ENCODE measurements at places on chromosomes 5 and 9. TPM values are rescaled to one million over a fixed set of nuclear protein-coding genes. Genes with fewer than 3 reads are reported as not detected.

The WNT8A gene
- not detected for polyA plus RNA-seq

- peak; percentile 27 for DNase-seq
Measured at GRCh38 chr9:98518556-98518955, 190.2 kb downstream of the GABBR2 start.

GRCh38 chr9:127707766-127708165 is 978 bp downstream of the CFAP157 start:
- DNase-seq = no peak

The USP20 gene
- polyA plus RNA-seq = 8.2 TPM

DNA sequence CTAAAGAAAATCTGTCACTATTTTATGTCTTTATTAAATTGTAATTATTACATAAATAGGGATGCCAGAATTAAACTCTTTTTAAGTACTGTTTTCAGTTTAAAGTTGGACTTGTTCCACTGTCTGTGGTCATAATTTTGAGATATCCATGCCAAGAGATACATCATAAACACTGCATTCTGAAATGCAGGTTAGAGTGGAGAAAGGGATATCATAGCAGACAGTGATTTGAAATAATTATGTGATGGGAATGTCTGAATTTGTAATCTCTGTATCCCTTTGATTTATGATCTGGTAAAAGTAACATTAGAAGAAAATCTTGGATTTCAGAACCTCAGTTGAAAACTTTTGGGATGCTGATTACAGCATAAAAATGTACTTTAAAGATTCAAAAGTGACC is 222.1 kb downstream of the GOLPH3 start:
- no peak for DNase-seq

- DNase-seq = no peak
Measured at GRCh38 chr5:39498278-39498952, 73.6 kb upstream of the DAB2 start.

The DAPK1 gene
- 18.2 TPM for polyA plus RNA-seq

DNA sequence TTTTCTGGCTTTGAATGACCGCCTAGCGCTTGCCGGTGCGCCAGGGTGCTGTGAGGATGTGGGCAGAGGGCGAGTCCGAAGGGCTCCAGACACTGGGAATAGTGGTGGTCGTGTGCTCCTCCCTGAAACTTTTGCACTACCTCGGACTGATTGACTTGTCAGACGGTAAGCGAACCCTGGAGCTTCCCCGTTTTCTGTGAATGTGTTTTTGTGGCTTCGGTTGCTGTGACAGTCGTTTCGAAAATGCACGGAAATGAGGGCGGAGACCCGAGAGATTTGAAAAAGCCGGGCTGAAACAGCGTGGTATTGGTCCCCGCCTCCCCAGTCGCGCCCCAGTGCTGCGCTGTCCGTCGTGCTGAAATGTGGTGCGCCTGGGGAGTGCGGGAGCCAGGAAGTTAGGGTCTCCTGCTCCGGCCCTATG is 102.5 kb upstream of the GABRP start:
- DNase-seq = peak; percentile 54

The BASP1 gene
- 1.2 TPM for polyA plus RNA-seq

DNA sequence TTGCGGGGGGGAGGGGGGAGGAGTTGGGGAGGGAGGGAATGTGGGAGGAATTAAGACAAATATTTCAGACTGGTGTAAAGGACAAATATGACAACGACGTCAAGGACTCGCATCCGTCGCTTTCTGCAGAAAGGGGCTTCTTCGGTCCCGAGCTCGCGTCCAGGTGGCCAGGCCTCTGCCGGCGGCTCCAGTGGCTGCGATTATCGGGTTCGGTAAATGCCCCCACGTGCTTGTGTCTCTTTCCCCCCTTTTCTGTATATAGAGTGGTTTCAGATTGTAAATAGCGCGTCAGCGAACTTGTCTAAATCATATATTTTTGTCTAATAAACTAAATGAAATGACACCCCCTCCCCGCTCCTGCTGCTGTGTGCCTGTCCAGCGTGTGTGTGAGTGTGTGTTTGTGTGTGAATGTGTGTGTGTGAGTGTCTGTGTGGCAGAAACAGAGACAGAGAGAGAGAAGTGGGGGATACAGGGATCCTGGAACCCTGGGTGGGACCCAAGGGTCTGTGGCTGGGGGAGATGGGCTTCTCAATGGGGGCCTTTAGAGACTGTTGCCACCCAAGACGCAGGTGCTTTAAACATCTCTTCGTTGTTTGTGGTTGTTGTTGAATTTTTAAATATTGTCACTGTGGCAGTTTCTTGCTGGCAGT is 5.6 kb downstream of the IRX1 start:
- no peak for DNase-seq

GRCh38 chr9:91495450-91495849 is 71.8 kb upstream of the NFIL3 start:
- no peak for DNase-seq

DNA sequence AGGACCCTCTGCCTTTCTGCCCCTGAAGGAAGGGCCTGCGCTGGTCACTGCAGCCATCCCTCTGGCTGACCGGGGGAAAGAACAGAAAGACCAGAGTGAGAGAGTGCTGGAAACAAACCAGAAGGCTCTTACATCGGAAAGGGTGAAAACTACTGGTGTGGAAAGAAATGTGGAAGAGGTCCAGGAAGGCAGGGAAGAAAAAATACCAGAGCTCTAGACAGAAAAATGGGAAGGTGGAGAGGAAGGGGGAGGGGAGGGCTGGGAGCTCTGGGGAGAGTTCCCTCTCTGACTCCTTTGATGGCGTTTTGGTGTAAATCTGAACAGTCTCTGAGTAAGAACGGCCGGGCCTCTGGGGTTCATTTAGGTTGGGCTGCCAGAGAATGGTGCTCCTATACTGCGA is 47.7 kb downstream of the COL23A1 start:
- DNase-seq = no peak

DNA sequence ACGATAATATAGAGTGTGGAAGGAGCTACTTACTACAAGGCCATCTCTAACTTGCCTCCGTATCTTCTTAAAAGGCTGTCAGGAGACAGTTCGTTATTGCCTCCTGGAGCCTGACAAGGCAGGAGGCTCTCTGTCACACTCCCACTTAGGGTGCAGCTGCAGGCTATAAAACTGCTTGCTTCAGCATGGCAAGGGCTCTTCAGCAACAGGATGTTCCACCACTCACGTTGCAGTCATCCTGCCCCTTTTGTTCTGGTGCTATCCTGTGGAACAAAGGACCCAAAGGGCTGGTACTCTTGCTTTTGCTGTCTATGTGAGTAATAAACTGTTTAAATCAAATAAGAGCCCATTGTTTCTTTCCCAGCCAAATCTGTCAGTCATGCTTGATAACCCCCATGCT is 508.9 kb downstream of the NTRK2 start:
- no peak for DNase-seq

The HMCN2 gene
- 0.31 TPM for polyA plus RNA-seq

The ZER1 gene
- polyA plus RNA-seq = 7.6 TPM

The SLC28A3 gene
- 0.07 TPM for polyA plus RNA-seq

DNA sequence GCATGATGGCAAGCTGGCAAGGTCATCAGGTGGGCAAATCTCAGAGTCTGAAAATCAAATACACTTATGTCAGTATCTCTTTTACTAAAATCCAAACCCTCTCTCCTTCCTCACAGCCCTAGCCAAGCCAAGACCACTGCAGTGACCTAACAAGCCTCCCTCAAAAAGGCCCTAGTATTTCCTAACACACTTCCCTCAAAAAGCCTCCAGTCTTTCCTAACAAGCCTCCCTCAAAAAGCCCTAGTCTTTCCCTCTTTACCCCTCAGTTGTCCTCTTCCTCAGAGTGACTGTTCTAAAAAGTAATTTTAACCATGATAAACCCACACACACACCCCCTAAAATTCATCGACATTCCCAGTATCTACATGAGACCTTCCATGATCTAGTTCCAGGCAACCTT is 140.0 kb downstream of the CDK5RAP2 start:
- no peak for DNase-seq

DNA sequence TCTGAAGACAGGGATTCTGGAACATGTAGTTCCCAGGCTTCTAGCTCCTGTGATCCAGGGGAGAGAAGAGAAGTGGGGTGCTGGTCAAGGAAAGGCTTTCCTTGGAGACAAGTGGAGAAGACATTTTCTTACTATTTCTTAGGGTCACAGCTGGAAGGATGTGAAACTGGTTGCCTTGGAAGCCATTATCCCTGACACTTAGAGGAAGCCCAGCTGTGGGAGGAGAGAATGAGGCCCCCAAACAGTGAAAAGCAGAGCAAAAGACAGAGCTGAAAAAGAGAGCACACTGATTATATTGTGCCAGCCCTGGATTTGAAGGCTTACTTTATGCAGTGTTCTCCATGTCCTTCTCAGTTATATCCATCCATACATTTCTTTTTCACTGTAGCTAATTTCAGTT is 17.5 kb upstream of the SHB start:
- DNase-seq = no peak

DNA sequence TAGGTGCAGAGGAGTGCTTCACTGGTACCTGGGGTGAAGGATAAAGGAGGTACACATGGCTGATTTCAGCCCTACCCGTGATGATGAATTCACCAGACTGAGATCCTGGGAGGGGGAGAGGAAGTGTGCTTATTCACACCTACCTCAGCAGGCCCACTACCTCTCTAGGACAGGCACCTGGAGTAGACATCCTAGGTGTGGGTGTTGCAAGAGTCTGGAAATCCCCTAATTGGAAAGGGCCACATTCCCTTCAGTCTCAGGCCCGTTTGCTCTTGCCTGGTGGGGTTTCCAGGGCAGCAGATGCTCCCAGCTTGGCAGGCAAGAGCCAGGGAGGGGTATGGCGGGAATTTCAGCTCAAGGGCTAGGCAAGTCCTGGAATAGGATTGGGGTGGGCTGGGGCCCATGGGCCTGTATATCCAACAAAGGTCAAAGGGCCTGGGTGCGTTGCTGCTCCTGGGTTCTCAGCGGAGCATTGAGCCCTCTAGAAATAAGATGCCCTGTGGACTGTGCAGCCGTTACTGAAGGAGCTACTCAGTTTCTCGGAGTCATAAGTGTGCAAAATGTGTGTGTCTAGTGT is 5.8 kb upstream of the CCL21 start:
- DNase-seq = no peak

- DNase-seq = no peak
Measured at GRCh38 chr9:33246269-33246860, 6.4 kb downstream of the SPINK4 start.

The ALDH1A1 gene
- 433 TPM for polyA plus RNA-seq

DNA sequence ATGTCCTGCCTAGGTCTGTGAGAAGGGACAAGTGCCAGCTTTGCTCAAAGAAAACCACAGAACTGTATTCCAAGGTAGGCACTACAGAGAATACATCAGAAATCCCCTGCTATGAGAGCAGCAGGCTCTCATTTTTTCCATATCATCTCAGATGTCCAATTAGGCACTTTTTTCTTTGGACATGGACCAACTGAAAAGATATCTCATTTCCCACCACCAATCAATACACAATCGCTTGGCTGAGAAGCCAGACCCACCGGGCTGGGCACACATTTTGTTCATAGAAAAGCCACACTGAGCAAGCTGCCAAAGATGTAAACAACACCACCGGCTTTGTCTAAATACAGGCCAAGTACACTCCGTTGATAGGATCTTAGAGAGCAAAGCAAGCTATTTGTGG is 25.9 kb downstream of the STOM start:
- no peak for DNase-seq

The FYB1 gene
- polyA plus RNA-seq = 2.3 TPM

The BBLN gene
- polyA plus RNA-seq = 42.1 TPM

- DNase-seq = no peak
Measured at GRCh38 chr5:154477382-154478223, 424 bp downstream of the HAND1 start.

The PTPRD gene
- polyA plus RNA-seq = 0.78 TPM

The GABRG2 gene
- not detected for polyA plus RNA-seq

GRCh38 chr5:56987171-56987570 is 35.2 kb upstream of the MIER3 start:
- DNase-seq = no peak

- DNase-seq = no peak
Measured at GRCh38 chr5:13408616-13409015, 535.9 kb downstream of the DNAH5 start.

DNA sequence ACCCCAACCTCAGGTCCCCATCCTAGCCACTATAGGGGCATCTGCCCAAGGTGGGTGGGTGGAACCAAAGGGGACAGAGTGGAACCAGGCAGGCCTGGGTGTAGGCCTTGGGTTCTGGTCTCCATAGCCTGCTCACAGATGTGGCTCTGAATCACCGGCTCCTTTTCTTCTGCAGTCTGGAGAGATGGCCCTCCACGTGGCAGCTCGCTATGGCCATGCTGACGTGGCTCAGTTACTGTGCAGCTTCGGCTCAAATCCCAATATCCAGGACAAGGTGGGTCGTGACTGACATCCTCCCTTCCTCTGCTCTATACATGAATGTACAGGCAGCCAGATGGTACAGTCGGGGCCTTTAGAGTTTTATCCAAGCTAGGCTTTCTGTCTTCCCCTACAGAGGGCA is 77.3 kb upstream of the CTSL start:
- no peak for DNase-seq

- no peak for DNase-seq
Measured at GRCh38 chr5:120345947-120346346, 118.2 kb upstream of the PRR16 start.

The MCTP1 gene
- 0.67 TPM for polyA plus RNA-seq

DNA sequence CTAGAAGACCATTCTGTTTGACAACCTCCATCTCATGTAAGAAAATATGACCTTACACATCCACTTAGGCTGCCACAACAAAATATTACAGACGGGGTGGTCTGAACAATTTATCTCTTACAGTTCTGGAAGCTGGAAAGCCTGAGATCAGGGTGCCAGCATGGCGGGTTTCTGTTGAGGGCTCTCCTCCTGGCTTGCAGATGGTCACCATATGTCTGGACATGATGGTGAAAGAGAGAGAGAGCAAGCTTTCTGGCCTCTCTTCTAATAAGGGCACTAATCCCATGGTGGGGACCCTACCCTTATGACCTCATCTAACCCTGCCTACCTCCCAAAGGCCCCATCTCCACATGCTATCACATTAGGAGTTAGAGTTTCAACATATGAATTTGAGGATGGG is 66.0 kb downstream of the AMBP start:
- peak; percentile 5 for DNase-seq

GRCh38 chr5:76771705-76772405 is 47.0 kb upstream of the F2RL1 start:
- DNase-seq = no peak

DNA sequence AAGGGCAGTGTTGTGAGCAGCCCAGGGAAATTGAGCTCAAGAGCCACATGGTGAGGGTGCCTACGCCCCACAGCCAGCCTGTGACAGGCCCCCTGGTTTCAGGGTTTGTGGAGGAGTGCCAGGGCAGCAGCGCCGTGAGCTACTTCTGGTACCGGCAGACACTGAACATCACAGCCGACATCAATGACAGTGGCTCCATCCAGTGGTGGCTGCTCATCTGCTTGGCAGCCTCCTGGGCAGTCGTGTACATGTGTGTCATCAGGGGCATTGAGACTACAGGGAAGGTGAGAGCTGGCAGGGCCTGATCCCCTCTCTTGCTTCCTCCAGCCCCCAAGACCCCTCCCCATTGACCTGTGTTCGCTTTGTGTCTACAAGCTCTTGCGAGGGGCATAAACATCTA is 10.2 kb downstream of the SLC6A18 start:
- DNase-seq = no peak

- DNase-seq = no peak
Measured at GRCh38 chr5:25006237-25006636, 361.5 kb upstream of the CDH10 start.
